CD4-positive, alpha-beta T cell (primary cell): ENCODE measurements at places on chromosomes 1 and 21.

- no peak for DNase-seq
These were observed 188.2 kb upstream of the LYPLAL1 start for GRCh38 chr1:218985424-218985984.

DNA sequence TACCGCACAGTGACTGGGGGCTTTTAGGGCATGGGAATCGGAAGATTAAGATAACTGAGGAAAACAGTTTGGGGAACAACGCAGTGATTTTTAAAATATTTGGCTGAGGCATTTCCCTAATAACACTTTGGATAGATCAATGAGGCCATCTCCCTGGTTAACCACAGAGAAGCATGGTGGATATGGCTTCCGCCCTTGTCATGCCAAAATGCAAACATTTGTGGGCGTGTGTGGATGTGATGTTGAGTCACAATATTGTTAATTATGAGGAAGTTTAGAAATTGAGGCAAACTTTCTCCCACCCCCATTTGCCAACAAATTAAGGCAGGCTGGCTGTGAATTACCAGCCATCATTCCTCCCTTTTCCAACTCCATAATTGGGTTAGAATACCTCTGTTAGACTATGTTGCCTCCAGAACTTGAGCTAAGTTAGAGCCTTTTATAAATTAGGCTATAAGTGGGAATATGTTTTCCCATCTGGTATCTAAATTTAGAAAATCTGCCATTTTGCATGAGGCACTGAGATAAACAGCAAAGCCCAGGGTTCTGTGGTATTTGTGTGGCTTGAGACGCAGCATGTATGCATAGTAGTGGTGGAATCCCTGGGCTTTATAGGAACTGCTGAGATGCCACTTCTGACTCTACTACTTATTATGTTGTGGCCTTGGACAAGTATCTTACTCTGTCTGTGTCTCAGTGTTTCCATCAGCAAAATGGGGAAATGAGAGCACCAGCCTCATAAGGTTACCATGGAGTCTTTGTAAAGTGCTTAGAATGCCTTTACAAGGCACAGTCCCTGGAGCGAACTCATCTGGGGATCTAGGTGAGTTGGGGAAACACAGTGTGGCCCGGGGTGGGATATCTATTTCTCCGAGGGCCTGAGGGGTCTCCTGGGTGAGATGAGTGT, 154.6 kb downstream of the C1orf94 start:
- no peak for DNase-seq

DNA sequence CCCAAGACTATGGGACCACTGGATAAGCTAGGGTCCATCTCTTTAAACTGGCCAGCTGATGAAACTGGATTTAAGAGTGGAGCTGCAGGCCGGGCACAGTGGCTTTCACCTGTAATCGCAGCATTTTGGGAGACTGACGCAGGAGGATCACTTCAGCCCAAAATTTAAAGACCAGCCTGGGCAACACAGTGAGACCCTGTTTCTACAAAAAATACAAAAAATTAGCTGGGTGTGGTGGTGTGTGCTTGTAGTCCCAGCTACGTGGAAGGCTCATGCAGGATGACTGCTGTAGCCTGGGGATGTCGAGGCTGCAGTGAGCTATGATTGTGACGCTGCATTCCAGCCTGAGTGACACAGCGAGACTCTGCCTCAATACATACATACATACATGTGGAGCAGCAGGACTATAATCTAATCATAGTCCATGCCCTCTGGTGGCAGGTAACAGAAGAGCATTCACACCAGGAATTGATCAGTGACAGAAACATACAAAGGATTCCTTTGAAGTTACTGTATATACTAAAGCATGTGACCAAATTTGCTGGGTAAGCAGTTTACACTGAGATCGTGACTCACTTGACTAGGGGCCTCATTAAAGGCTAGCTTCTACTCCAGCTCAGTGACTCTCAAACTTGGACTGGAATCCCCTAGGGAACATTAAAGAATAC, 101.5 kb upstream of the SLFNL1 start:
- no peak for DNase-seq

- no peak for DNase-seq
These were observed 37.3 kb upstream of the HMGN1 start for GRCh38 chr21:39386194-39386593.

GRCh38 chr21:44557491-44558328, 885 bp downstream of the KRTAP10-3 start:
- no peak for DNase-seq

- DNase-seq = no peak
These were observed 11.5 kb downstream of the TRAPPC3 start for GRCh38 chr1:36137776-36138175.

DNA sequence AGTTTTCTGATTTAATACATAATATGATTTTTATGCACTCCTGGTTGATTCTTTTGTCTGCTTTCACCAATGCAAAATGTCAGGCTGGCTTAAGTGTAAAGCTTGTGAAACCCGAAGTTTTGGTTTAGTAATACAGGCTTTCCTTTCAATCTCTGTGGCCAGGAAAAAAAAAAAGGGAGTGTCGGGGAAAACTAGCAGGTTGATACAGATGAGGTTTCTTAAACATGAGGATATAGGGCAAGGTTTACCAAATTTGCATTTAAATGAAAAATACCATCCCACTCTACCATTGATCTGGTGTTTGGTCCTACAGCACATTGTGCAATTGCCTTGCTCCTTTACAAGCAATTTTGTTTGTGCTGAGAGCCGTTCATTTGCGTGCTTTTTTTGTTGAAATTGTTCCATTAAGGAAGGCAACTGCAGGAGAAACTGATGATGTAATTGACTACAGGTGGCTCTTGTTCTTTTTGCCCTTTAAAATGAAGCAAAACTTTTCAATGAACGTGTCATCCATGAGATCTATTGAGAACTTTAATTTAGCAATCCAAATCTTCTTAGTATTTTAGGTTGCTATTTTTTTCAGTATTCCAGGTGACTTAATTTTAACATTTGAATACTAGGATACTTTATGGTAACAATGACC, 22.7 kb downstream of the CLIC6 start:
- DNase-seq = no peak
